ENCODE measurements at places on chromosomes 7 and 10.

- DNase-seq: peak; percentile 15
These were observed 21.8 kb downstream of the FGFBP3 start for GRCh38 chr10:91887272-91888076.

GRCh38 chr10:49568235-49568634 is 29.3 kb upstream of the ERCC6 start:
- no peak for DNase-seq

- DNase-seq: no peak
These were observed 287.6 kb downstream of the TWIST1 start for GRCh38 chr7:18829858-18830285.

DNA sequence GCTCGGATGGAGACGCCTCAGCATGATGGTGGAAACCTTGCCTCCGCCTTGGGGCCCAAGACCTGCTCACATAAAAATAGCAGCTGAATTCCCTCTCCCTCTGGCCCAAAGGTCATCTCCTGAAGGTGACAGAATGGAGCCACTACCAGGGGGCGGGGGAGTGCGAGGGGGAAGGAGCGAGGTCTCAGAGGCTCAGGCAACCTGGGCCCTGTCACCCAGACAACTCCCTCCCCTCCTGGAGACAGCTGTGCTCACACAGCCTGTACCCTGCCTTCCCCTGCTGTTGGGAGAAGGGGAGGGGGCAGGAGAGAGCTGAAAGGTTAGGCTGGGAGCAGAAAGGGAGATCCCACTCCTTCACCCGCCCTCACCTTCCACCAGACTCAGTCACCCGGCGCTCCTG is 173.0 kb upstream of the RHEB start:
- no peak for DNase-seq

DNA sequence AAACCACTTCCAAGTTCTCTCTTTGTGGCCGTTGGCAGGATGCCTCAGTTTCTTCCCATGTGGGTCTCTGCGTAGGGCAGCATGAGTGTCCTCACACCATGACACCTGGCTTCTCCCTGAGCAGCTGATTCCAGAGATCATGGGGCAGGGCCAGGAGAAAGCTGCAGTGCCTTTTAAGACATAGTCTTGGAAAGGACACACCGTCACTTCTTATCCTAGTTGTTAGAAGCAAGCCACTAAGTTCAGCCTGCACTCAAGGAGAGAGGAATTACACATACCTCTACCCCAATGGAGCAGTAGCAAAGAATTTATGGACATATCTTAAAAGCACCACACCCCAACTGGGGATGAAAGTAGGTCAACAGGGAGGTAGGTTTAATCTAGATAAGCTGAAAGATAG is 16.4 kb downstream of the NODAL start:
- no peak for DNase-seq

DNA sequence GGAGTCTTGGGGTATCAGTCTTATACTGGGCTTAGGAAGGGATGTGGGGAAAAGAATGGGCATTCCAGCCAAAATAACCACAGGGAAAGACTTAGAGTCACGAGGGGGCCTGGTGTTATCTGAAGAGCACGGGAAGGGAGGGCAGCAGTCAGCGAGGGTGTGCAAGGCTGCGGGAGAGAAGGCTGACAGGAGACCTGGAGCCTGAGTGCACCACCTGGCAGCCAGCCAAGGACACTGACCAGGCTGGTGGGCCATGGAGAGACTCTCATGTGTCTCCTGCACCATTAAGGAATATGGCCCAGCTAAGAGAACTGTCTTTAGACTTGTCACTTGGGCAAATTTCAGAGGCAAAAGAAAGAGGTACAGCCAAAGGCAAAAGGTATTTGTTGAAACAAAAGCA is 69.6 kb downstream of the PKD1L1 start:
- DNase-seq: no peak

GRCh38 chr7:91311839-91312238 is 47.6 kb downstream of the FZD1 start:
- DNase-seq: no peak

- DNase-seq: no peak
These were observed 116.6 kb downstream of the DOCK4 start for GRCh38 chr7:112089551-112089950.

GRCh38 chr7:76260171-76260703 is 42.2 kb upstream of the HSPB1 start:
- DNase-seq: peak; percentile 78

DNA sequence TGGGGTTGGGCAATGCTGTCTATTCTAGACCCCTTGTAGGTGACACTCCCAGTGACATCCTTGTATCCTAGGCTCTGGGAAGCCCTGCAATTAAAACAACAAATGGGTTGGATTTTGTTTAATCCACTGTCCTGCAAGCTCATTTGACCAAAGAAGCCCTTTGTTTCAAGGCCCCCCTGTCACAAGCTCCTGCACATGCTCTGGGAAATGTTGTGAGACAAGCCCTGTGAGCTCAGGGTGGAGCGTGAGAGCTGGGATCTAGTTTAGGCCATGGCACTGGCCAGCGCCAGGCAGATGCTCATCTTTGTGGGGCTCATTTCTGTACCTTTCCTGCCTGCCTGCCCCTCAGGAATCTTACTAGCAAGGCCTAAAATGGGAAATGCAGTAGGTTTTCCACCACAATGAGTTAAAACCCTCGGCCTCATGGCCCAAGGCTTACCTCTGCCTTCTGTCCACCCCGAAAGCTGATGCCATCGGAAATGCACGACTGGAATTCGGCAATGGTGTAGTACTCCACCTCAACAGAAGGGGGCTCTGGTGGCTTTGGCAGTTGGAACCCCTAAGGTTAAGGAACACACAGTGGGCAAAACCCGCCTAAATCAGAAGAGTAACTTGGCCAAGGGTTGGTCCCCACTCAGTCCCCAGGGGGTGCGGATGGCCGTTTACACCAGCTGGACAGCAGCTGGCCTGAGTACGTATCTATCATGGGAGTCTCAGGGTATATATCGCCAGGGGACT is 112.0 kb downstream of the NEURL1 start:
- DNase-seq: no peak

- no peak for DNase-seq
These were observed 50.5 kb downstream of the MYL10 start for GRCh38 chr7:101578552-101578951.

- DNase-seq: no peak
These were observed 94.3 kb upstream of the PPIF start for GRCh38 chr10:79252971-79253370.

- DNase-seq: no peak
These were observed 34.5 kb downstream of the SPDYE17 start for GRCh38 chr7:76997381-76998284.

DNA sequence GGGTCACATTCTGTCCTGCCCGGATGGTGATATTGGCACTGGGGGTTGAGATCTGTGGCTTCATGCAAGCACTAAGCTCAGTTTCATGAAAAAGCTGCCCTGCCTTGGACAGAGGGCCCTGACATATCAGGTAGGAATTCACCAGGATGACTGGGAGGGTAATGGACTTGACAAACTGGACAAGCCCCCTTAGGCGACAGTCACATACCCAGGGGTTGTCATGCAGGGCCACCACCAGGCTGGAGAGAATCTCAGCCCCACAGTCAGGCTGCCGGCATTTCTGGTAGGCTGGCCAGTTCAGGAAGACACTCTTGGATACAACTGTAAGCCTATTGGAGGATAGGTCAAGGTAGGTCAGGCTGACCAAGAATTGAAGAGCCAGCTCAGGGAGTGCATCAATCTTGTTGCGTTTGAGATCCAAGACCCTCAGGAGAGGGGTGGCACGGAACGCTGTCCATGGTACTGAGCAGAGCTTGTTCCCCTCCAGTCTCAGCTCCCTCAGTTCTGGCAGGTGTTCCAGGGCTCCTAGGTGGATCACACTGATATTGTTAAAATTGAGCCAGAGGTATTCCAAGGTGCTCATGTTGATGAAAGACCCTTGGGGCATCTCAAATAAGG is 824 bp downstream of the LRIT2 start:
- no peak for DNase-seq

- no peak for DNase-seq
These were observed 545.9 kb downstream of the SORCS1 start for GRCh38 chr10:106618646-106619045.

DNA sequence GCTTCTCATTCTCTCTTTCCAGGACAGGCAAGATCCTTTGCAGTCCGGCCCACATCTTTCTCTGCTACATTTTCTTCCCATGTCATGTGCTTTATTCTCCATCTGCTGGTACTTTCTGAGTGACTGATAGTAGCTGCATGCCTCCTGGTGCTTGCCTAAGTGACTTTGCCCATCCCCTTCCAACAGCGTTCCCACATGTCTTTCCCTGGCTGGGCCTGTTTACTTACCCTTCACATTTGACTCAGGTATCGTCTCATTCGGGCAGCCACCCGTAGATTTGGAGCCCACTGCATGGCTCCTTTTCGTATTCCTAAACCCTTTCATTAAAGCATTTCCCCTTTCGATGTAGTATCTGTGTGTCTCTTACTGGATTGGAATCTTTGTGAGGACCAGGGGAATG is 24.6 kb downstream of the TYW1 start:
- no peak for DNase-seq

DNA sequence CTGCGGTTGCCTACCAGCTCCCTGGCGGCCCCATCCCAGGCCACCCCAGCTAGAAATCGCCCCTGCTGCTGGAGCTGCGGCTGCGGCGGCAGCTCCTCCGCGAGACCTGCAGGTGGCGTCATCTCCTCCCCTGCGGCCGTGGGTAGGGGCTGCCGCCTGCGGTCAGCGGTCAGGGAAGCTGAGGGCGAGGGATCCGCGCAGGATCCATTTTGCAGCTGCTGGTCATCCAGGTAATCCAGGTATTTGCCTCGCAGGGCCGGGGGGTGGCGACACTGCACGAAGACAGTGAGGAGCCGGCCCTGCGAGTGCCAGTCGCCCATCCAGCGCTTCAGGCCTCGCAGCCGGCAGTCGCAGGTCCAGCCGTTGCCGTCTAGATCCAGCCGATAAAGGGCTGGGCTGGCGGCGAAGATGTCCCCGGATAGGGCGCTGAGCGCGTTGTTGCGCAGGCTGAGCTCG is 1.5 kb downstream of the TRIL start:
- DNase-seq: peak; percentile 40

- DNase-seq: no peak
These were observed 5.6 kb downstream of the HTRA1 start for GRCh38 chr10:122466951-122467381.

DNA sequence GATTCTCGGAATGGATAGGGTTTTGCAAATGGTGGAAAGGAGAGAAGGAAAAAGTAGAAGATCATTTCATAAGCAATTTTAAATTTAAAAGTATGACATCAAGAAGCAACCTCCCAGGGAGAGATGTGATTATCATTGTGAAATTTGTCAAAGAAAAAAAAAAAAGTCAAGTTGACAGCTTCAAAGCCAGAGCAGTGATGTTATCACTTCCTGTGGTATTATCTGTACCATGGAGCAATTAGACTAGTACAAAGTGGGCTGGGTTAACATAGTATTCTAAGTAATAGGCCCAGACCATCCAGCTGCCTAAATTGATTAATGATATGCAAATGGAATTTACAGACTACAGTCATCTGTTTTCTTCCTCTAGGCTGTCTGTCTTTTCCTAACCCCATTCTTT is 84.0 kb upstream of the NPY start:
- no peak for DNase-seq

DNA sequence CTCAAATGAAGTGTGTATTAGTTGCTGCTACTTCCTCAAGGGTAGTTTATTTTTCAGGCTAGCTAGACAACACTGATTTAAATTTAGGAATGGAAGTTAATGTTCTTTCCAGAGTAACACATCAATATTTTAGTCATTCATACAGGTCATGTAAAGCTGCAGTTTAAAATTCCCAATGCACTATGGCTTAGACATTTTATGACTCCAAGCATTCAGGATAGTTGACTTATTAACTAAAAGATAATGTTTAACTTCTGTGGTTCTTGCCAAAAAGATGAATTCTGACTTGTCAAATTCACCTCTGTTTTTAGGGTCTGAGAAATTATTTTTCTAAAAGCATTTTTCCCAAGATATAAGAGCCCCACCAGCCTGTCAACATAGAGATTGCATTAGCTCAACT is 131.9 kb downstream of the TFPI2 start:
- no peak for DNase-seq

GRCh38 chr7:126637538-126637937 is 615.2 kb downstream of the GRM8 start:
- no peak for DNase-seq

DNA sequence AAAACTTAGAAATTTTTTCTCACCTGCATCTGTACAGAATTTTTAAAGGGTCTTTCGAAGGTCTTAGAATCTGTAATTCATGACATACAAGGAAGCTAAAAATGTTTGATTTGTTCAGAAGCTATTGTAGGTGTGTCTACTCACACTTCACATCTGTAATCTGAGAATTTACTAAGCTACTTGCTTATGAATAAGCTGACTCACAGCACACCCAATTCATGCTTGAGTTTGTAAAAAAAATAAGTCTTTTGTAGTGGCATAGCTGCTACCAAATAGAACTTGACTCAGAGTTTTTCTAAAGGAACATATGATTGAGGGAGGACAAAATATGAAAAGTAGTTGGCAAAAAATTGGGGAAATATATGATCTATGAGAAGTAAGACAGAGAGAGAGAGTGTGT is 12.7 kb upstream of the AGR2 start:
- no peak for DNase-seq

DNA sequence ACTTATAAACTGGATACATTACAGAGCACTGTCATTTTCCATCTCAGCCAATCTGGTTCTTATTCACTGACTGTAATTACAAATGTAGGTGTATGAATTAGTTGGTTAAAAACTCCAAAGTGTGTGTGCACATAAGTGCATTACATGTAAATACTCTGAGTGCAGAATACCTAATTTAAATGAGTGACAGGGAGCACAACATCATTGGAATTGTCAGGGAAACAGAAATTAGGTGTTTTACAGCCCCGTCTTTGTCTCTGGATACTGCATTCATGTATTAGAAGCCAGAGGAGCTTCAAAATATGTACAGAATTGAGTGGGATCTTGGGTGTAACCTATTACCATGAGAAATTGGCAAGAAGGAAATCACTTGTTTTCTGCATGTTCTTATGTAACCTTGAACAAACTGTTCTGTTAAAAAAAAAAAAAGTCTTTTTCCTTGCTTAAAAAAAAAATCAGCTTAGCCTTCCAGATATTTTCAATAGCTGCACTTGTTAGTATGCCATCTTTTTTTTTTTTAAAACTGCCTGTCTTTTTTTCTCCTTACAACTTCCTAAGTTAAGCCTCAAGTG is 31.1 kb downstream of the CELF2 start:
- no peak for DNase-seq

GRCh38 chr7:116426428-116427156 is 72.9 kb upstream of the CAV2 start:
- DNase-seq: no peak

DNA sequence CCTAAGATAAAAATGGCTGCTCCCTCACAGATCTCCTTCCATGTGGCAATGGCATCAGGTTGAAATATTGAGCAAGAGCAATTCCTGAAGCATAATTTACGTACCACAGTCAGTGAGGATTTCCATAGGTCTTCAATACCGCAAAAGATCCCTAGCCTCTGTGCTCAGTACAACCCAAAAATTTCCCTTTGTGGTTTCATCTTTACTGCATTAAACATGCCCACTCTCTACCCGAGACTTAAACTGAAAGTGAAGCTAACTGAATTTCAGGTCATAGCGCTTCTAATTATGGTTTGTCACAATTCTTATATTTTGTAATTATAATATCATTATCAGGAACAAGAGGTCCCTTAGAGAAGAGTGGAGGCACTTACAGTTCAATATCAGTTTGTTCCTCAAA is 1071.1 kb downstream of the XPNPEP1 start:
- DNase-seq: no peak

All from NCI-H345 (cell line).